Naive thymus-derived CD4-positive, alpha-beta T cell (primary cell): ENCODE measurements at places on chromosomes 2 and 18. TPM values are rescaled to one million over a fixed set of nuclear protein-coding genes. Genes with fewer than 3 reads are reported as not detected.

Gene FBXO48
- total RNA-seq = 1.1 TPM

Gene DLGAP1
- total RNA-seq = 0.32 TPM

- no peak for DNase-seq
- no peak overlapping the region for H3K4me3 ChIP-seq
- no peaks in the 10 kb centered on the region for H3K36me3 ChIP-seq
- H3K27ac ChIP-seq = no peak overlapping the region
- H3K4me1 ChIP-seq = no peaks in the 10 kb centered on the region
These were observed 424.0 kb downstream of the DSC3 start for GRCh38 chr18:30618567-30618966.

DNA sequence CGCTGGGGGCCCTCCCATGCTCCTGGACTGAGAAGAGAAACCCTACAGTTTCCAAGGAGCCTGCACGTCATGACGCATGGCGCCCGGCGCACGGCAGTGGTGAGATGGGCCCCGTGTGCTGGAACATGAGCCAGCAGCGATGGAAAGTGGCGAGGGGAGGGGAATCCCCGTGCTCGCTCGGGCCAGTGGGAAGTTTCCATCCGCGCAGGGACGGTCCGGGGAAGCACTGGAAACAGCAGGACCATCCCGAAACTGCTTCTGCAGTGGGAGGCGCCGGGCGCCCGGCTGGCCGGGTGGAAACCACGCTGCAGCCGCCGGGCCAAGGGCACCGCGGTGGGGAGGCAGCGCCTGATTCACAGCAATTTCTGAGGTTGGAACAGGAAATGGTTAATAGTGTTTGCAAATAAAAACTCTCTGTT, 4.9 kb upstream of the PDCD1 start:
- H3K4me1 ChIP-seq = peaks cover 31% of the 10 kb centered on the region
- no peak for DNase-seq
- no peak overlapping the region for H3K27ac ChIP-seq
- H3K4me3 ChIP-seq = no peak overlapping the region
- H3K36me3 ChIP-seq = no peaks in the 10 kb centered on the region

- DNase-seq = no peak
- no peaks in the 10 kb centered on the region for H3K36me3 ChIP-seq
- no peaks in the 10 kb centered on the region for H3K27me3 ChIP-seq
- H3K4me1 ChIP-seq = peaks cover 33% of the 10 kb centered on the region
These were observed 44.5 kb upstream of the SEMA4C start for GRCh38 chr2:96914332-96914731.

DNA sequence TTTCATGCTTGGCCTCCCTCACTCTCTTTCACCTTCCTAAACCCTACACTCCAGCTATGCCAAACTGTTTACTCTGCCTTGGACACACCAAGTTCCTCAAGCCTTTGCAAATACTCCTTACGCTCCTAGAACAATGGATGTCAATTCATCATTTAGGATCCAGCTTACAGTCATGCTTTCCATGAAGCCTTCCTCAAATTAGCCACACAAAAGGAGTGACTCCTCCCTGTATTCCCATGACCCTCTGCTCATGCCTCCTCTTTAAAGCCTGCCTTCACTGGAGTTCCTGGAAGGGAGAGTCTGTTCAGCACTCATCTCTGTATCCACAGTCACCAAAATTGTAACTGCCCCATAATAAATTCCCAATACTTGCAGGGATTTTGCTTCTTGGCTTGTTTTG, 721 bp upstream of the EHD3 start:
- DNase-seq = no peak
- no peaks in the 10 kb centered on the region for H3K36me3 ChIP-seq
- peaks cover 4% of the 10 kb centered on the region for H3K4me1 ChIP-seq
- peak overlapping the region; percentile 75 for H3K4me3 ChIP-seq

DNA sequence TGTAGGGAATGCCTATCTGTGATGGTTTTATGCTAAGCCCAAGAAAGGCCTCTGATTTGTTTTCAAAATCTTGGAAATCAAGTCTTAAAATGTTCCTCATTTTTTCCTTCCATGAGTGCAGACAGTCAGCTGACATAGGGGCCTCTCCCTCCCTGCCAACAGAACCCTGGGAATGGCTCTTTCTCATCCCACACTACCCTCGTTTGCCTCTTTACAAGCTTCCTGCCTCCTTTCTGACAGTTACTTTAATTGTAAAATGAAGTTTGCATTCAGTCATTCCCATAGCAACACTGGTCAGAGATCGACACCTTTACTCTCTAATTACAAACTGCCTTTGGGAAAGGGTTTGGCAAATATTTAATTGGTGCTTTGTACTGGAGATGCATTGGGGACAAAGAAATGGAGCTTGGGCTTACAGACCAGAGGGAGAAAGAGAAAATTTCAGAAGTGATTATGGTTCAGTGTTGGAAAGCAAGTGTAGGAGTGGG, 25.4 kb downstream of the KIF5C start:
- no peak overlapping the region for H3K27ac ChIP-seq
- H3K36me3 ChIP-seq = no peaks in the 10 kb centered on the region
- H3K4me3 ChIP-seq = no peak overlapping the region
- DNase-seq = no peak
- H3K27me3 ChIP-seq = no peaks in the 10 kb centered on the region

- no peaks in the 10 kb centered on the region for H3K4me1 ChIP-seq
- no peaks in the 10 kb centered on the region for H3K36me3 ChIP-seq
- H3K27ac ChIP-seq = no peak overlapping the region
- no peak overlapping the region for H3K4me3 ChIP-seq
- no peak for DNase-seq
- H3K27me3 ChIP-seq = no peaks in the 10 kb centered on the region
These were observed 37.6 kb downstream of the HJURP start for GRCh38 chr2:233816771-233817170.

- H3K27ac ChIP-seq = no peak overlapping the region
- DNase-seq = no peak
- no peaks in the 10 kb centered on the region for H3K4me1 ChIP-seq
- no peak overlapping the region for H3K4me3 ChIP-seq
These were observed 31.2 kb downstream of the VSNL1 start for GRCh38 chr2:17571681-17572080.
